Aorta (tissue), 5 donors: ENCODE measurements at places on chromosomes 6 and 20. TPM values are rescaled to one million over a fixed set of nuclear protein-coding genes. Genes with fewer than 3 reads are reported as not detected.

The MUC22 gene
- not detected for total RNA-seq

The PRR18 gene
- not detected for total RNA-seq

The VSTM2L gene
- total RNA-seq: 3.1 TPM

DNA sequence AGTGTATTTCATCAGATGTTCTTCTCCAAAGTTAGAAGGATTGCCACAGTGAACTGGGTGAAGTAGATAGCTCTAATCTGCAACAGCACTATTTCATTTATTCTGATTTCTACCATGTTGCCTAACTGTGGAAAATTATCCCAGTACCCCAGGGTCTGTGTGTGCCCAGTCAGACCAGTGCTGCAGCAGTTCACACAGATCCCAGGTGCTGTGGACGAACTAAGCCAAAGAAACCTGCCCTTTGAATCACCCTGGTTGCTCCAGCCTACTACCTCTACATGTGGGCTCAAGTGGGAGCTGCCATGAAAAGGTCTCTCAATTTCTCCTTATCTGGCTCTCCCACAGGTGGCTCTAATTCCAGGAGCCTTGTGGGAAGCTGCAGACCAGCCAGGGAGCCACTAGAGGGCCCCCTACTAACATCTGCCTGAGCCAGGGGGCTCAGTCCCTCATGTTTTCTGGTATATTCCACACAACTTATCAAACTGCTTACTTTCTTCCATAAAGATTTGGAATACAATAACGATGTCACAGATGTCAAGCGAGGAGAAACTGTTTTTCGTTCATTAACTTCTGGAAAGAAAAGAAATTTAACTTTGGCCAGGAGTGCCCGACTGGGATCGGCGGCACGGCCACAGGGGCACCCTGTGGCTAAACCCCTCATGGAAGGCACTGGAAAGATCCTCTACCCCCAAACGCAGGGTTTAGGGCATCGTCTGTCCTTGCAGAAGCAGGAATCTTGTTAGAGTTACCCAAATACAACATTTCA lies 31.6 kb upstream of the LY86 start:
- no peak for DNase-seq

DNA sequence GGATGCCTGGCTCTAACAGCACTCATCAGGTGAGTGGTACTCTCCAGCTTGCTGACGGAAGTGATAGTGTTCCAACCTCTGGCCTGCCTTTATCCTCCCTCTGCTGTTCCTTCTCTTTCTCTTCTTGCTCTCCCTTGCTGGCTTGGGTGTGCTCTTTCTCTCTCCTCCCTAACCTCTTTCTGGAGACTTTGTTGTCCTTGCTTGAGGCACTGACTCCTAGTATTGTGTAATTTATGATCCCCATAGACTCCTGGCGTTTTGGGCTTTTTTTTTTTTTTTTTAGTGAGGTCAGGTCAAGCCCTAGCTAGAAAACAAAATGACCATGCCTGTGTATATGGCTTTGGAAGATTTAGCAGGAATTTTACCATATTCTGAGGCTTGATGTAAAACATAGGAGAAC lies 84.7 kb upstream of the MRAP2 start:
- no peak for DNase-seq

- no peak for DNase-seq
These were observed 9.0 kb upstream of the SLA2 start for GRCh38 chr20:36655004-36655403.

DNA sequence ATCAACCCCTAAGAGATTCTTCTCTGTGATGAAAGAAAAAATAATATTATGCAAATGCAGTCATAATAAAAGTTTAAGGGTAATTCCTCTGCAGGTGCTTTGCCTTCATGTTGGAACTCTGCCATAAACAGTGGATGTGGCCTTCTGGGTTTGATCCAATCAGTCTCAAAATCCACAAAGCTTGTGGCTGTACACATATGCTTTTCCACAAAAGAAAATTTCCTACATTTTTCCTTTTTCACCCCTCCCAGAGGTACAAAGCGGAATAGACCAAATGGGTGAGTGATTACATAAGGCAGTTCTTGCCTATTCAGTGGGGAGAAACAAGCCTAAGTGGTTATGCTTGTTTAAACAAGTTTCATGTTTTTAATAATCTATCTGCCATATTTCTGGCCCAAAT lies 16.7 kb downstream of the CALHM5 start:
- DNase-seq: no peak
